ENCODE measurements at places on chromosomes 11 and 22.

DNA sequence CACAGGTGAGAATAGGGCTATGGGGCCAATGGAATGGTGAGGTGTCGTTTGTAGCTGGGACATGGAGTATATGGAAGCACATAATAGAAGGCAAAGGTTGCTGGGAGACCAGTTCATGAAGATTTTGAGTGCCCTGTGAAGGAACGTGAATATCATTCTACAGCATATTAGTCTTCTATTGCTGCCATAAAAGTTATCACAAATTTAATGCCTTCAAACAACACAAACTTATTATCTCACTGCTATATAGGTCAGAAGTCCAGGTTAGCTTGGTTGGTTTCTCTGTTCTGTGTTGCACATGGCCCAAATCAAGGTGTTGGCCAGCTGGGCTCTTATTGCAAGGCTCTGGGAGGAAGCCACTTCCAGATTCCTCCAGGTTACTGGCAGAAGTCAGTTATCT, 110.6 kb downstream of the SYN3 start:
- no peak for DNase-seq

DNA sequence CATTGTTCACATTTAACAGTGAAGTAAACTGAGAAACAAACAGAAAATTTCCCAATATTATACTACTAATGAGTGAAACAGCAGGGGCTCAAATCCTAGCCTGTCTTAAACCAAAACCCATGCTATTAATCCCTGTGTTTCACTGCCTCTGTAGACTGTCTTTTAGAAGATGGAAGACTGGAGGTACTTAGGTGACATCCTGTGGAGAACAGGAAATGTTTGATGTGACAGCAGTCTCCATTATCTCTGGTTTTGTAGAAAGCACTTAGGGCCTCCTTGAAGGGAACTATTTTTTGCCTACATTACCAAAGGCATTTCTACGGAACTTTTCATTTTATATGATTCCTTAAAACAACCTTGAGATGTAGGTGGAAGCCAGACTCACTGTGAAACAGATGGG, 288.1 kb upstream of the SORL1-AS1 start:
- DNase-seq: no peak

GRCh38 chr11:62603072-62603408, 1.4 kb upstream of the MTA2 start:
- no peak for DNase-seq

DNA sequence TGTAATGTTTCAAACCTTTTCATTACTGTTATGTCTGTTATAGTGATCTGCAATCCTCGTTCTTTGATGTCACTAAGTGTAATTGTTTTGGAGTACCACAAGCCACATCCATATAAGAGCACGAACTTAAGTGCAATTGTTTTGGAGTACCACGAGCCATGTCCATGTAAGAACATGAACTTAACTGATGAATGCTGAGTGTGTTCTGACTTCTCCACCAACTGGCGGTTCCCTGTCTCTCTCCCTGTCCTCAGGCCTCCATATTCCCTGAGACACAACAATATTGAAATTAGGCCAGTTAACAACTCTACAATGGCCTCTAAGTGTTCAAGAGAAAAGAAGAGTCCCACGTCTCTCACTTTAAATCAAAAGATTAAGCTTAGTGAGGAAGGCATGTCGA, 23.5 kb downstream of the TESMIN start:
- no peak for DNase-seq

GRCh38 chr11:110283862-110284261, 12.6 kb downstream of the RDX start:
- no peak for DNase-seq

GRCh38 chr22:27116312-27117086, 459.1 kb downstream of the MIAT start:
- DNase-seq: no peak

- DNase-seq: no peak
These were observed 3.0 kb upstream of the SWAP70 start for GRCh38 chr11:9660886-9661285.

- no peak for DNase-seq
These were observed 14.7 kb upstream of the FDX1 start for GRCh38 chr11:110415081-110415480.

- DNase-seq: no peak
These were observed 75.2 kb downstream of the ADAMTS15 start for GRCh38 chr11:130523609-130524008.

DNA sequence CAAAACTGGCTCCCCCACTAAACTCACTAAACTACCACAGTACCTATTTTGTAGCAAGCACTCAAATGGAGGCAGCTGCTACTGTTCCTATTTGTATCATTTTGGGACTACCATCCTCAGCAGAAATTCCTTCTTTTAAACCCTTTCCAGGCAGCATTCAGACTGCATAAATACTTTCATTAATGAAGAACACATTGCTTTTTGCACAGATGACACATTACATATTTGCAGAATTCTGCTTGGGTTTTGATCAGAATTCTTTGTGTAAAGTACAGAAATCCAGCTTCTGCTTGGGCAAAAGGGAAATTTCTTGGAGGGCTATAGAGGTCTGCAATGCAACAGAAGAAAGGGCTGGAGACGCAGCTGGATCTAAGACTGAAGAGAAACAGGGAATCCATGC, 24.2 kb downstream of the RBX1 start:
- no peak for DNase-seq

GRCh38 chr11:5690736-5691135, 1.1 kb downstream of the TRIM22 start:
- no peak for DNase-seq

DNA sequence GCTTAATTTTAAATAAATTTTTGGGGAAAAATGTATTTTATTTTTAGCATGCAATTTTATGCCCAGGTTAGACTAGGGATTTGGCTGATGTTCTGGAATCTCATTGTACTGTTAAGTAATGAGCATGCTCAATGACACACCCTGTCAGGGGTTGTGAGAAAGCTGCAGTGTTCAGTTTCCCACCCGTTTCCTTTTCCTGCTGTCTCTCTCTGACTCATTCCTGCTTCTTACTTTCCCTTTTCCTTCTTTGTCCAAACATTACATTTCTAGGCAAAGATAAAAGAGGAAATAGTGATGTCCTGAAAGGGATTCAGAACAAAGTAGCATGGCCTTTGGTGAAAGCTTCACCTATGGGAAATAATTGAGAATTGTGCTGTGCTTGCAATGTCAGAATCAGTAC, 22.7 kb downstream of the OOSP3 start:
- DNase-seq: no peak

GRCh38 chr11:45332276-45332934, 46.3 kb upstream of the SYT13 start:
- DNase-seq: no peak

DNA sequence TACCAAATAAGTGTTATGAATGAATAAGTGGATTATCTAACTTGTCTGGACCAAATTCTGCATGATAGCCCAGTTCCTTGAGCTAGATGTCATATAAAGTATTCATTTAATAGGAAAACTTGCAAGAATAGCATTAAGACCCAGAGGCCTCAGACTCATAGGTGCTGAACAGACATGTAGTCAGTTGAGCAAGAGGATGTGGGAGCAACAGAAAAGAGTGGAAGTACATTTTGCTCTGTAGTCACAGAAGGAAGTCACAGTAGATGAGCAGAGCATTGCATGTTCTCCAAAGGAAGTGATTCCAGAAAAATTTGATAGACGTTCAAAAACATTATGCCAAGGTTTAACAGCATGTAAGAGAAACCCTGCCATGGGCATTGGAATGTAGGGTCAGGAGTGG, 9.5 kb downstream of the HOATZ start:
- DNase-seq: no peak

DNA sequence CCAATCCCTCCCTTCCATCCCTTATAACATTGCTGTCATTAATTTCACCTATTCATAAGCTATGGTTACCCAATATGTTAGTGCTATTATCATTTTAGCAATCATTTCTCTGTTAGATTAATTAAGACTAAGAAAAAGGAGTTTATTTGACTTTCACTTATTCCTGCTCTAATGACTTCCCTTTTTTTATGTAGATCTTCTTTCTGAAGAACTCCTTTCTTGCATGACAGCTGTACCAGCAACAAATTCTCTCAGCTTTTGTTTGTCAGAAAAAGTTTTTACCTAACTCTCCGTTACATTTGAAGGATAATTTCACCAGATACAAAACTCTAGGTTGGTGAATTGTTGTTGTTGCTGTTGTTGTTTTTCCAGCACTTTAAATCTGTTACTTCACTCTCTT, 28.6 kb upstream of the OR8B8 start:
- no peak for DNase-seq

GRCh38 chr11:11659567-11660362, 38.0 kb upstream of the GALNT18 start:
- DNase-seq: no peak

GRCh38 chr22:50444663-50445062, 30.2 kb downstream of the SBF1 start:
- DNase-seq: no peak

GRCh38 chr22:46122511-46122971, 27.8 kb upstream of the PPARA start:
- DNase-seq: peak; percentile 69

DNA sequence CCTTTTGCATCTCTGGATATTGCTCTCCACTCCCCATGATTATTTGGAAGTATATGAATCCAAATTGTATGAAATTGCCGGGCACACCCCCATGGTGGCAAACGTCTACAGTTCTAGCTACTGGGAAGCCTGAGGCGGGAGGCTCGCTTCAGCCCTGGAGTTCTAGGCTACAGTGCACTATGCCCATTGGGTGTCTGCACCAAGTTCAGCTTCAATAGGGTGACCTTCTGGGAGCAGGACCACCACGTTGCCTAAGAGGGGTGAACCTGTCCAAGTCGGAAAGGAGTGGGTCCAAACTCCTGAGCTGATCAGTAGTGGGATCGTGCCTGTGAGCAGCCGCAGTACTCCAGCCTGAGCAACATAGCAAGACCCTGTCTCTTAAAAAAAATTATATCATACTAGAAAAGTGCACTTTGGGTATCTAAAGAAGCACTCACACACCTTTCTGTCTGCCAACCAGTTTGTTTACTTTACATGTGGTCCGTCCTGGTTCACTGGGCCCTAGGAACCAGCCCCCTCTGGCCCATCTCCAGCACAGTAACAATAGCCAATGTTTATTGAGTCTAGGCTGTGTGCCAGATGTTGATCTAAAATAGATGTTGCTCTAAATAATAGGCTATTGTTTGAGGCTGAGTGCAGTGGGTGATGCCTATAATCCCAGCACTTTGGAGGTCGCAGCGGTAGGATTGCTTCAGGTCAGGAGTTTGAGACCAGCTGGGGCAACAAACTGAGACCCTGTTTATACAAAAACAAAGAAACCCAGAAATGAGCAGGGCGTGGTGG, 16.4 kb upstream of the KAT5 start:
- DNase-seq: no peak

DNA sequence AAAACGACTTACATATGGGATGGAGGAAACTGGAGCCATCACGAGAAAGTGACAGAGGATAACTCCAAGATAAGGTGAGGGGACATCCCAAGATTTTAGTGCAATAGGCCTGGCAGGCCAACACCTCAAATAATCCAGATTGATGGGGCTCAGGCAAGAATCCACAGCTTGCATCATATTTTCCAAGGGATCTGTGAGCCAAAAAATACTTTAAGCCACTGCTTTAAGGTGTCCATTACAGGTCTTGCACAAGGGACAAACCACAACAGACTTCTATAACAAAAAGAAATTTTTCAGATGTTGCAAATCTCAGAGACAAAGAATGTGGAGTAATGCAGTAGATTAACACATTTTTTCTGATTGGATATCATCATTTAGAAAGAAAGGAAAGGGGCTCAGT, 45.6 kb downstream of the DENND5A start:
- DNase-seq: no peak

GRCh38 chr11:78406568-78407196, 10.9 kb downstream of the GAB2 start:
- no peak for DNase-seq

GRCh38 chr22:50706481-50707125, 31.4 kb upstream of the ACR start:
- no peak for DNase-seq

DNA sequence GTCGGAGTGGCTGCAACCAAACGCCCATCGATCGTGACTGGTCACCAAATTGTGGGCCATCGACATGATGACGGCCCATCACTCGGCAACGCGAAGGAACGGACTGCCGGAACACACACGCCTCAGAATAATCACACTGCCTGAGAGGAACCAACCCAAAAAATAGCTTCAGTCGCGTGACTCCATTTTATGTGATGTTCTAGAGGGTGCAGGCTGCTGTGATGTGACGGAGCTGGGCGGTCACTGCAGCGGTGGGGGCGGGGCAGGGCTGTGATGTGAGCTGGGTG, 174.6 kb downstream of the CTTN start:
- no peak for DNase-seq

DNA sequence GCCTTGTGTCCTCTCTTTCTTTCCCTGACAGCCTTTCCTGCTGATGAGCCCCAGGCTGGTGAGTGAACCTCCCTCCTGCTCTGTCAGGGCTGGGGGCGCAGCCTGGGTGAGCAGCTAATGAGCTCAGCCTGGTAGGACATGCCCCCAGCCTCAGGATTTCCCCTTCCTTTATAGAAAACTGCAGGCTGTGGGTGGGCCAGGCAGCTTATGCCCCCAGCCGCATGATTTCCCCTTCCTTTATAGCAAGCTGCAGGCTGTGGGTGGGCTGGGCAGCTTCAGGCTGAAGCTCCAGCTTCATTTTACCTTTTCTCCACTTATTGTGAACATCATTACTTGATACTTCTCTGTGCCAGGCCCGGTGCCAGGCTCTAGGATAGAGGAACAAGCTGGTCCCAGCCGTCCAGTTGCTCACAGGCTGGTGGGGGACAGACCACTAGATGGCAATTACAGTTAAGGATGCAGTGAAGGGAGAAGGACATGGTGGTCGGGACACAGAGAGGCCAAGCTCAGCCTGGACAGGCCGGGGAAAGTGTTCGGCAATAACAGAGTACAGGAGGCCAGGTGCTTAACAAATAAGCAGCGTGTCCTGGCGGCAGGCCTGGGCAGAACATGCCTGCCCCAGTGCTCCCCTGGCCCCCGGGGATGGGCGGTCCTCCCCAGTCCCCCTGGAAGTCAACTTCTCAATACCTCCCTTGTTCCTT, 5.3 kb downstream of the LGALS12 start:
- DNase-seq: no peak

DNA sequence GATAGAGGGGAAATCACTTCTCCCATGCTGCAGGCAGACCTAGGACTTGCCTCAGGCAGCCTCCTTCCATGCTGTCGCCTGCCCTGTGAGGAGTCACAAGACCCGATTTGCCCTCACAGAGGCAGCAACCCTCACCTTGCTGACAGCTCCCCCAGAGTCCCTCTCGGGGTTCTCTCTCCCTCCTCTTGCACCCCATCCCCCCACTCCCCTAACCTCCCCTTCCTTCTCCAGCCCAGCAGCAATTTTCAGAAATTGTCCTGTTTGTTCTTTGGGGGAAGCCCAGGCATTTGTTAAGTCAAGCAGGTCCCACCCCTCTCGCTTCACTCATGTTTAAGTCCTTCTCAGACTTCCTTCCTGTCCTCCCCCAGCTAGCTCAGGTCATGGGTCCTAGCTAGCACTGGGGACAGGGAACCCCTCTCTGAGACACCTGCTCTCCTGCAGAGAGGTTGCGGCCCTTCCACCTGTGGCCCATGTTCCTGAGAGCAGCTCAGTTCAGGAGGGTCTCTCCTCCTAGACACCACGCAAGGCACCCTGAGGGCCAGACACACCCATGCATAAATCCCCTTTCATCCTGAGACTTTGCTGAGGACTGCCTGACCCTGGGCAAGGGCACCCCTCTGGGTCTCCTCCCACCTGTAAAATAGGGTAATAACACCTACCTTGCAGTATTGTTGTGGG, 6.3 kb upstream of the FXYD2 start:
- DNase-seq: no peak

- DNase-seq: no peak
These were observed 43.6 kb downstream of the CACNG2 start for GRCh38 chr22:36659762-36660509.

All from activated B cell treated with CpG ODN at 0.5 μM for 24 hours (primary cell).